Stimulated activated CD4-positive, alpha-beta T cell treated with anti-CD3 and anti-CD28 coated beads, Interleukin-4, amount 100 ng/mL, for 48 hours (primary cell): ENCODE measurements at places on chromosomes 6 and 20.

DNA sequence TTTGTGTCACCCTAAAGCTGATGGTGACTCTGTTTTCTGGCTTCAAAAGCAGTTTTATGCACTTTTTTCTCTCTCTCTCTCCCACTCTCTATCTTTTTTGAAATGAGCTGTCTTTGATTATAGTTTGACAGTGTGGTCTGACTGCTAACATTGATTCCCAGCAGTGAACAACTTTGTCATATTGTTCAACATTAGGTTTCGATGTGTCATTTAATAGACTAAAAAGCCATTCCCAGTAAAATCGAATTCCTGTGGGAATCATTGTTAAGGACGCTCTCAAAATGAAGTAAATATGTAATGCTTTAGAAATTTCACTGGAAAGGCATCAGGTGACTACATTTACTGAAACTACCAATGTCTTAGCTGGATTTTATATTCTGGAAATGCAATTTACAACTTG is 69.9 kb upstream of the FLRT3 start:
- no peak for DNase-seq

- no peak for DNase-seq
Measured at GRCh38 chr6:148548749-148549140, 198.1 kb upstream of the UST start.

GRCh38 chr6:72367439-72367838 is 254.4 kb upstream of the KCNQ5 start:
- DNase-seq: no peak

- DNase-seq: no peak
Measured at GRCh38 chr6:143754204-143754603, 76.4 kb downstream of the PHACTR2 start.

DNA sequence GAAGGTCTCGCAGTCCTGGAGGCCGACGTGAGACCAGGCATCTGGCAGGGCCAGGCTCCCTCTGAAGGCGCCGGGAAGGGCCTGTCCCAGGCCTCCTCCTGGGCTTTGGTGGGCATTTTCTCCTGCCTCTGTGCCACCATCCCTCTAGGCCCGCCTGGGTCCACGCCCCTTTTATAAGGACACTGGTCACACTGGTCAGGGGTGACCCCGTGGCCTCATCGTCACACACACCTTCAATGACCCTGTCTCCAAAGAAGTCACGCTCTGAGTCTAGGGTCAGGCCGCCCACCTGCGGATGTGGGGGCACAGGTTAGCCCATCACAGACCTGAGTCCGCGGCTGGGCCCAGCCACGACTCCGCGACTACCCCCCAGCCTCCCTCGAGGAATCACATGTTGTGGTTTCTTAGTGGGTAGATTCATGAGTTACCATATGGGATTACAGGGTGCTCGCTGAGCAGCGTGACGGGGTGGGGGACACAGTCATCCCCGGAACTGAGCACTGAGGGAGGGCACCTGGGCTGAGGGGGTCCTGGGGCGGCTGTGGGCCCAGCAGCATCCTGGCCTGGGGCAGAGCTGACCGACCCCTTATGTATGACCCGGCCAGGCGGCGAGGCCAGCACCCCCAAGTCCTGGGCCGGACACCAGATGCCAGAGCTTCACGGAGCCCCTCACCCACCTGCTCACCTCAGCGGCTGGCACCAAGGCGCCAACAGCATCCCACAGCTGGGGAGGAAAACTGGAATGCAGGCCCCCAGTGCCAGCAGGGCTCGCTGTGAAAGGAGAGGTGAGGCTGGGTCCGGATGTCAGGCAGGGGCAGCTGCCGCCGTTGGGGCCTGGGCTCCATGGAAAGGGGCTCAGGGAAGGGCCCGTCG is 115.9 kb downstream of the DLL1 start:
- DNase-seq: no peak

DNA sequence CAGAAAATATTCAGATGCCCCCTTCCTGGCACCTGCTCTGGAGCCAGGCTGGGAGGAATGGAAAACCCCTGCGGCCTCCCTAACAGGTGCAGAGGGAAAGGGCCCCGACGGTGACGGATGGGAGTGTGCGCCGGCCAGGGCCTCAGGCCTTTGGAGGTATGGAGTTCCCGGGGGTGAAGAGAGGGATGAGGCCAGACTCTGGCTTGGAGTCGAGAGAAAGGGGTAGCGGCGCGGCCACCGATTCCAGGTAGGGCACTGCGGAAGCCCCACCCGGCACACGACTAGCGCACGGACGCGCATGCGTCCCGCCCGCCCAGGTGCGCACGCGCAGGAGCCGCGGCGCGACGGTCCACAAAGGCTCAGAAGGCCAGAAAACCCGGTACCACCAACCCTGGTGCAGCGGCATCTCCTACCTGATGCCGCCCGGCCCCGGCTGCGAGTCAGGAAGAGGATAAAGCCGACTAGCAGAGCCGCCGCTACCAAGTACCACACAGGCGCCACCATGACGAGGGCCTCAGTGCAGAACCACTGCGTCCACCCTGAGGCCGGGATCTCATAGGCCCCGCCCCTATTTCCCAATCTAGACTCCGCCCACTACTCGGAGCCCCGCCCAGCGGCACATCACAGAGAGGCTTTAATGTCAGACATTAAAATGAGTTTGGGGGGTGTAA is at the start of gene DDRGK1:
TSS of gene DDRGK1 (minus strand) at position 559 of the 671 bp plus-strand sequence. CDS start at position 504, 55 bp downstream.
- peak; percentile 93 for DNase-seq

GRCh38 chr6:83978324-83978734 is 55.2 kb upstream of the MRAP2 start:
- DNase-seq: no peak

GRCh38 chr6:56815436-56815835 is 139.5 kb upstream of the BEND6 start:
- no peak for DNase-seq

GRCh38 chr20:9458138-9458796 is 56.1 kb upstream of the LAMP5 start:
- DNase-seq: no peak

DNA sequence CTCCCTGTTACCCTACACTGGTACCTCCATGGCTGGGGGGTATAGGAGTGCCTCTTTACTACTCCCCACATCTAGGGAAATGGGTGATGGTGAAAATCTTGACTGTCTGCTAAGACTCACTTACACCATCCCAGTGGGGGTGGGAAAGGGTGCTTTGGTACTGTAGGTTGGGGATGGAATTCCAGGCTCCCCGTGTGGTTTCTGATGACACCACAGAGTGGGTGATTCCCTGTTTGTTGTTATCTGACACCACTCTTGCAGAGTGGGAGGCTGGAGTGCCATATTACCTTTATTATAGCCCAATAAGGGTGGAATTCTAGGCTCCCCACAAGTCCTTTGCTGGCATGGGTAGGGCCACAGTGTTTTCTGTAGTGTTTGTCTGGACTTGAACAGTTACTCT is 264.6 kb upstream of the MAN1A1 start:
- no peak for DNase-seq

DNA sequence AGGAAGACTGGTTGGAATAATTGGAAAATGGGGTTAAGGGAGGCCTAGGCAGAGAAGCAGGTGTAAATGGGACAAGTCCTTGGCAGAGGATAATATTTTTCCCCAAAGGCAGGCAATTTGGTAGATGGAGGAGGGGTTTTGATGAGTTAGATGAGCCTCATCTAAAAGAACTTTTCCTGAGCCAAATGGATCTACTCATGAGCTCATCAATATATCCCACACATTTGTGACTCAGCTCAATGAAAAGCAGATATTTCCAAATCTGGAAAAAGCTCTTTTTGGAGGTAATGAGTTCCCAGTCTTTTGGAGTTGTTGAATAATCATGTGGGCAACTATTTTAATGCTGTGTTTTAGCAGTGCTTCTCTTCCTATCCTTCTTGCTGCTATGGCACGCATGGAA is 685.5 kb upstream of the CITED2 start:
- DNase-seq: no peak

GRCh38 chr20:21102603-21103311 is 3.4 kb downstream of the LINC00237 start:
- no peak for DNase-seq

DNA sequence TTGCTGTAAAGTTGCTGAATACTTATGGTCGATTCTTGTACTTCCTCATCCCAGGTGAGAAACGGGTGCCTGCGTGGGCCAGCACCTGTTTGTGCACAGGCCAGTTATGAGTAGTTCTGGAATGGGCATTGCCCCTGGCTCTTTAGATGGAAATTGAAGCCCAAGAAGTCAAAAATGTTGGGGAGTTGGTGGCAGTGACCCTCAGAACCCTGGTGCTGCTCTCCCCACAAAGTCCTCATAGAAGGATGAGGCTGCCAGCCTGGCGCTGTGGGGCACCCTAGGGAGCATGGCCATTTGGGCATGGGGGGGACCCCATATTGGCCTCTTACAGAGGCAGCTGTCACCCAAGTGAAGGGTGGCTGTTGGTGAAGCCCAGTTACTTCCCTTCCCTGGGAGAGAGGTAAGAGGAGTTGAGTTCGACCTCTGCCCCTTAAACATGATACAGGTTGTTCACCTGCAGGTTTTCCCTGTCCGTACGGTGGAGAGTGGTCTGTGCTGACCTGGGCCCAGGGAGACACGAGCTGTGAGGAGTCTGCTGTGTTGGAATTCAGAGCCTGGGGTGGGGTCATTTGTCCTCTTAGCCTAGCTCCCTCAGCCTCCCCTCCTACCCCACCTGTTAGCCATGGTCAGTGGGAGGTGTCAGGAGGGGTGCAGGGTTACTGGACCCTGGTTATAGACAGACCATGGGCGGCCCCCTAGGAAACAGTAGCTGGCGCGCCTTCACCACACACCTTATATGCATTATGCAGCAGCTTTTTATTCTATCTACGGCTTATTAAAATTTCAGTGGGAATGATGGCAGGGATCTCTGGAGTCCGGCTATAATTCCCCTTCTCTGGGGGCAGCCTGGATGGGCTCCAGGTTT is 4.9 kb downstream of the HMGA1 start:
- DNase-seq: no peak

DNA sequence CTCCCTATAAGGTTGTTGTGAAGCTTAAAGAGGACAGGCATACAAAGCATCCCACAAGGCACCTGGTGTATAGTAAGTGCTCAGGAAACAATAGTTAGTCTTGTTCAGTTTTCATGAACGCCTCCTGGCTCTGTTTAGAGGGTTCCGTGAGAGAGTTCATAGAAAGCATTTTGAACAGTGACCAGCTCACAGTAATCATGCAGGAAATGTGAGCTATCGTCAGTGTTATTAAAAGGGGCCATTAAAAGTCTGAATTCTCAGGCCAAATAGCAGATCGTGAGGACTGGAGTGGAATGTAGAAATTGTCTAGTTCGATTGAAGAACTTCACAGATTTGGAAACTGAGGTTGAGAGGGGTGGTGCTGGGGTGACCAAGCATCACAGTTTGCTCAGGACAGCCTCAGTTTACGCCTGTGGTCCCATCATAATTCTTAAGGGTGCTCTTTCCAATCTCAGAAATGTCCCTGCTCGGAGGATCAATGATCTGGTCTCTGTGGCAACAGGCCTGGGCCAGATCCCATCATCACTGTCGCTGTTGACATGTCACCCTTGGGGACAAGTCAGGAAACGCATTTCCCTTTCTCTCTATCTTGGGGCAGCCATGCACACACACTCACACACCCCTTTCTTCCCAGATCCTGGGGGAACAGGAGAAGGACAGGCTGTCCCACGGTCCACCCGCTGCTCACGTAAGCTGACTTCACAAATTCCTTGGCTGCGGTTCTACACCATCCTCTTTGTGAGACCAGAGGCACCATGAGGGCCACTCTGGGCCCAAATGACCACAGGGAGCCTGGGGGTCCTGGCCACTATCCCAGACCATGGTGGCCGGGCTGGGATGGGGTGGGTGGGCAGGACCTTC is 7.2 kb downstream of the TGM2 start:
- DNase-seq: no peak

DNA sequence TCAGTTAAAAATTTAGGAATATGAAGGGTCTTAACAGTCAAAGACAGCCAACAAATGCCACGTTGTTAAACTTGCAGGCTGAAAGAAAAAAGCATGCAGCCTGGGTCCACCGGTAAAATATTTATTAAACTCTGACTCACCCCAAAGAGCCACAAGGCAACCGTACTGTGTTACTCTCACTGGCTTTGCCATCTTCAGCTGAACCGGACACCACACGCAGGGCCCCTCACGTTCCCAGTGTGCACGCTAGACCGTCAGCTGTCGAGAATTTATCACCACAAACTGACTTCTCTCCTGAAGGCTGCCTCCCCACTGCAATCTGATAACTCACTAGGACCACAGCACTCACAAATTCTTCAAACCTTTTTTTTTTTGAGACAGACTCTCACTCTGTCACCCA is 30.7 kb downstream of the HUS1B start:
- DNase-seq: no peak

- no peak for DNase-seq
Measured at GRCh38 chr6:169906688-169907418, 155.4 kb downstream of the ERMARD start.

DNA sequence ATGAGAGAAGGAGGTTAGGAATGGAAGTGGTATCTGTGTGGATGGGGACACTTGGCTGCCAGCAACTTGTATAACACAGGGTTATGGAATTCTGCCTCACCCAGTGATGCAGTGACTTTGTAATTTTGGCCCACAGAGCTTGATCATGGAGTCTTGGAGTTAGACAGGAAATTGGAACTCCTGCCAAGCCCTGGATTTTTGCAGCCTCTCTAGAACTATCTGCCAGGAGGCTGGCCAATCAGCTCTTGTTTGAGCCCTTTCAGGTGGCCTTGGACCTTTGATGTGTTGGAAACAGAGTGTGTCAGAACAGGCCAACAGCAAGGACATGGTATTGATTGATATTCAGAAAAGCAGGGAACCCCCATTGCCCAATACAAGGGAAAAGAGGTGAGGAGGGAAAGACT is 157.7 kb upstream of the GGTLC1 start:
- no peak for DNase-seq

DNA sequence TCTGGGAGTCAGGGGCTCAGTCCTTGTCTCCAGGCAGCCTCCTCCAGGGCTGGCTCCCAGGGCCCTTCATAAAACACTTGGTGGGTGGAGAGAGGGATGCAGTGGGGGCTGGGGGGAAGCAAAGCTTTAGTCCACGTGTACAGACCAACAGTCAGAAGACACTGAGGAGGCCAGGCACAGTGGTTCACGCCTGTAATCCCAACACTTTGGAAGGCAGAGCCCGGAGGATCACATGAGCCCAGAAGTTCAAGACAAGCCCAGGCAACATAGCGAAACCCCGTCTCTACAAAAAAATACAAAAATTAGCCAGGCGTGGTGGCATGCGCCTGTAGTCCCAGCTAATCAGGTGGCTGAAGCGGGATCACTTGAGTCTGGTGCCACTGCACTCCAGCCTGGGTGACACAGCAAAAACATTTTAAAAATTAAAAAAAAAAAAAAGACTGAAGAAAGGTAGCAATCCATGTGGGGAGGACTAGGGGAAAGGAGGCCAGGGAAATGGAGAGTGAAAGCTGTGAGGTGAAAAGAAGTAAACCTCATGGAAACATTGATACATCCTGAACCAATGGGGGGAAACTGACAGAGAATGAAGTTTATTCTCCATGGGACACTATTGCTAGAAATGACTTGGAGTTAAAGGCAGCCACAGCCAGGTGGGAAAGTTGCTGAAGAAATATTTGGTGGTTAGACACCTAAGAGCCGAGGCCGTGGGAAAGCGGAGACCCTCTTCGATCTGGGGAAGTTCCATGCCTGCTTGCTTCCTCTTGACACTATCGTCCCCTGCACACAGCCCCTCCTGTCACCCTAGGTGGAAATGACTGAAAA is 35.4 kb downstream of the PIM1 start:
- DNase-seq: no peak

DNA sequence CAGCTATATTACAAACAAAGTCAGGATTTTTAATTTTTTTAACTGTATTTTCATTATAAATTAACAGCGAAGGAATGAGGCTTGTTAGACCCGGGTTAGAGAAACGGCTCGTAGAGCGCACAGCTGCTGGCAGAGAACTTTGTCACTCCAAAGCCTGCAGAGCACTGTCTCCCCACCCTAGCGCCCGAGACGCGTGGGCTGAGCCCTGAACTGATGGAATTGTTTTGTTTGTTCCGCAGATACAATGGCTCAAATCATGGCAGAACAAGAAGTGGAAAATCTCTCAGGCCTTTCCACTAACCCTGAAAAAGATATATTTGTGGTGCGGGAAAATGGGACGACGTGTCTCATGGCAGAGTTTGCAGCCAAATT is 810 bp downstream of the LAMP5 start:
- no peak for DNase-seq
